ENCODE measurements at places on chromosomes 11 and 22.

DNA sequence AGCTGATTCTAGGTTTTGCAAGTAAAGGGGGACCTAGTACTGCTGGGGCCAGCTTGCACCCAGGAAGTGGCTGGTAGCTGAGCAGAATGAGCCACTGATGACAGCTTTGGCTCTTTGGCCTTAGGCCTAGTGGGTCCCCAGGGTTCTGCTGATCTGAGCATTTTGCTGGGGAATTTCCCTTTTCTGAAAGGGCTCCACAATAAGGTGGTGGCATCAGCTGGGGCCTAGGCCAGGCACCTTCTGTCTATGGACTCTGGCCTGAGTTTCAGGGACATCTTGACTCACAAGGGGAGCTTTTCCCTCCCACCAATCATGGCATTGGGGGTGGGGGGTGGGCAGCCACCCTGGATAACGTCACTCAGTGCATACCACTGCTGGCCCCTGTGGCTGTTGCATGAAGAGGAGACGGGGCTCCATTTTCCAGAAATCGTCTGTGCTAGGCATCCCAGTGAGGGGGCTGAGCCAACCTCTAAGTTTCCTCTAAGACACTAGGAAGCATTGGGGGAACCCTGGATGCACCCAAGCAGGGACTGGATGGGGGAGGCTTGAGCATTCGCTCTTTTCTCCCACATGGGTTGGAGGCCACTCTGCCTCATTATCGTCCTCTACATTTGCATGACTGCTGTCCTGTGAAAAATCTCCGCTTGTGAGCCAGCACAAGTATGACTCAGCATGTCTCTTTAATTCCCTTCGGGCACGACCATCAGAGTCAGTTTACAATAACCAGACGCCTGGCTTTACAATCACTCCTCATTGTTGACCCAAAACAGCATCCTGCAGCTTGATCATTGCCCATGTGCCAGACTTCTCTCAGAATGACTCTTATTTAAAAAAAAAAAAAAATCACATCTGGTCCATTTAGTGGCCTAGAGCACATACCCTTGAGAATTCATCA is 145.0 kb upstream of the THY1 start:
- peak; percentile 95 for DNase-seq

DNA sequence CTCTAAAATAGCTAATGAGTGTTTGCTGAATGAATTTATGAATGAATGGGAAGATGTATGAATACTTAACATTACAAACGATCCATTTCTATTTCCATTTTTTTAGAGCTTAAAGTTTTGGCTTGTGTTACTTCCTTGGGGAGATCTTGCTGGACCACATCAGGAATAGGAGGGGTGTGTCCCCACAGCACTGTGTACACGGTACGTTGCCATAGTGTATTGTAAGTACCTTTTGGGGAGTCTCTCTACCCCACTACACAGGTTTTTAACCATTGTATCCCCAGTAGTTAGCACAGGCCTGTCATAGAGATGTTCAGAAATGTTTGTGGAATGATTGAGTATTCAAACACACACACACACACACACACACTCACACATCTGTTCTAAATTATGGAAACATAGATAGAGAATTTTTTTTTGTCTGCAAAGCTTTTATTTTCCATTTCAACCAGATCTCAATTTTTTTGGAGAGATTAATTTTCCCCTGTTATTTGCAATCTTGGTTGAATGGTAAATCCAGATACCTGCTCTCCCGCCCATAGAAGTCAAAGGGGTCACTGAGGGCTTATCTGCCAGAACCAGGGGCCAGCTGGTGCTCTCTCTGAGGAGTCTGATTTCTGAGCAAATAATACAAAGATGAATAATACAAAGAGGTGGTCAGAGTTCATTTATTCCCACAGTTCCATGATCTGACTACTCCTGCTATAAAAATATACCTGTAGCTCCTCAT is 471.0 kb downstream of the INSC start:
- DNase-seq, result no peak

GRCh38 chr11:64071849-64072248 is 36.1 kb downstream of the FLRT1 start:
- no peak for DNase-seq

DNA sequence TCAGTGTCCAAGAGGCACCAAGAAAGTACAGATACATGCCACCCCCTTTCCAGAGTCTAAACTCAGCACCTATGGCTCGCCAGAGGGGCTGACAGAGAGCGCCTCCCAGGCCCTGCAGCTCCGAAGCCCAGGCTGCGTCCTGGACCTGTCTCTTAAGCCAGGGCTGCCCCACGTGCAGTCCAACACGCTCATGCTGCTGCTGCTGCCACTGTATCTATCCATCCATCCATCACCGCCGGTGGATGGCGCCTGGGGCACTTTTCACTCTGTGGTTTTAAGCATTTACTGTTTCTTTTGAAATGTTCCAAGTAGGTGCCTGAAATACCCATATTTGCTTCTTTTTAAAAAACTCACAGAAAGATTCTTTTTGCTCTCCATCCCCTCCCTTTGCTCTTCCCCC is 41.8 kb downstream of the MACROD1 start:
- peak; percentile 73 for DNase-seq

DNA sequence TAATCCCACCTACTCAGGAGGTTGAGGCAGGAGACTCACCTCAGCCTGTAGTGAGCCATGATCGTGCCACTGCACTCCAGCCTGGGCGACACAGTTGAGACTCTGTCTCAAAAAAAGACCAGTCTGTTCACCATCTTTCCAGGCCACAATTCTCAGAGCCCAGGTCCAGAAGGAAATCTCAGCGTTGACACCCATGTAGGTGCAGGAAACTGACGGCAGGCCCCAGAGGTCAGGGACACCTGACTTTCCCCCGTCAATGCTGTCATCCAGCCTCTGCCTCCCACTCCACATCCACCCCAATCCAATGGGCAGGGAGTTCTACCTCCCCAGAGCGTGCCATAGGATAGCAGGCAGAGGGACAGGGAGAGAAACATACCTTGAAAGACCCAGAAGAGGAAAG is 5.9 kb upstream of the GRK2 start:
- DNase-seq, result no peak

GRCh38 chr11:72814286-72815109 is at the start of gene ATG16L2:
Gene ATG16L2 (plus strand): TSS chr11:72814411. CDS start chr11:72814446, 35 bp downstream.
- DNase-seq, result peak; percentile 93

GRCh38 chr11:72981080-72981479 is 161.0 kb downstream of the FCHSD2 start:
- DNase-seq, result no peak

- DNase-seq, result no peak
Observed at GRCh38 chr22:29755889-29756288, 10.9 kb downstream of the ZMAT5 start.

GRCh38 chr11:116503216-116504160 is 269.3 kb downstream of the BUD13 start:
- peak; percentile 42 for DNase-seq

Measured in islet precursor cell (in vitro differentiated cells).